Activated CD4-positive, alpha-beta T cell treated with anti-CD3 and anti-CD28 coated beads, Interleukin-2, amount 50 U/mL, for 4 hours (primary cell): ENCODE measurements at places on chromosomes 2 and 18.

DNA sequence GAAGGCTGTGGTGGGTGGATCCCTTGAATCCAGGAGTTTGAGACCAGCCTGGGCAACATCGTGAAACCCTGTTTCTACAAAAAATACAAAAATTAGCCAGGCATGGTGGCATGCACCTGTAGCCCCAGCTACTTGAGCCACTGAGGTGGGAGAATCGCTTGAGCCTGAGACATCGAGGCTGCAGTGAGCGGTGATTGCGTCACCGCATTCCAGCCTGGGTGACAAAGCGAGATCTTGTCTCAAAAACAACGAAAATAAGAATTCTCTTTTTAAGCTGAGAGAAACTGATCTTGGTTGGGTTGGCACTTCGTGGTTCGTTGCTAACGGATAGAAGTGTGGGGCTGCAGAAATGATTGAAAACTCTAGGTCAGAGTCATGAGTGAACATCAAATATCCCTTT lies 109.3 kb upstream of the CNGA3 start:
- no peak for DNase-seq

- no peak for DNase-seq
Measured at GRCh38 chr2:24313744-24314632, 46.3 kb downstream of the ITSN2 start.

DNA sequence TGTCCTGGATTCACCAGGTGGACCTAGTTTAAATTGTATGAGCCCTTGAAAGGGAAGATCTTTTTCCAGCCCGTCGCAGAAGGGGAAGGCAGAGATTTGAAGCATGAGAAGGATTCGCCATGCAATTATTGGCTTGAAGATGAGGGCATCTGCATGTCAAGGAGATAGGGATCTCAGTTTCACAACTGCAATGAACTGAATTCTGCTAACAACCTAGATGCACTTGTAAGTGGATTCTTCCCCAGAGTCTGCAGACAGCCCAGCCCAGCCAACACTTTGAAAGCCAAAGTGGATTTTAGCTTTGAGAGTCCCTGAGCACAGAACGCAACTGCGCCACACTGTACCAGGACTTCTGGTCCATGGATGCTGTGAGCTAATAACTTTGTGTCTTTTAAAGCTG lies 286.0 kb downstream of the TSN start:
- no peak for DNase-seq

DNA sequence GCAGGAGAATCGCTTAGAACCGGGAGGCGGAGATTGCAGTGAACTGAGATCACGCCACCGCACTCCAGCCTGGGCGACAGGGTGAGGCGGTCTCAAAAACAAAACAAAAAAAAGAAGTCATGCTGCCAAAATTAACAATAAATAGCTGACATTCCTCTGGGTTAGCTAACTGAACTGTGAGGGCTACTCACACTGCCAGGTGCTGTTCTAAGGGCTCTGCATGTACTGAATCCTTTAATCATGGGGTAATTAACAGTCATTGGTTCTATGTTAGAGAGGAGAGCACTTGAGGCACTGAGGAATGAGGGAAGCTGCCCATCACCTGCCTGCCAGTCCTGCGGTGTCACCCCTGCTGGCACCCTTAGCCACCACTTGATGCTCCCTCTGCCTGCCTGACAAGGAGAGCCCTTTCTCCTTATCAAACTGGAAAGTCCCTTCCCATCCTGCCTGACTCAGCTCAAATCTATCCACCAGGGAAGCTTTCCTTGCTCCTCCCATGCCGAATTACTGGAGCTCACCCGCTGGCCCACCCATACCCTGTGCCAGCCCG lies 73.0 kb upstream of the RIOK3 start:
- no peak for DNase-seq

DNA sequence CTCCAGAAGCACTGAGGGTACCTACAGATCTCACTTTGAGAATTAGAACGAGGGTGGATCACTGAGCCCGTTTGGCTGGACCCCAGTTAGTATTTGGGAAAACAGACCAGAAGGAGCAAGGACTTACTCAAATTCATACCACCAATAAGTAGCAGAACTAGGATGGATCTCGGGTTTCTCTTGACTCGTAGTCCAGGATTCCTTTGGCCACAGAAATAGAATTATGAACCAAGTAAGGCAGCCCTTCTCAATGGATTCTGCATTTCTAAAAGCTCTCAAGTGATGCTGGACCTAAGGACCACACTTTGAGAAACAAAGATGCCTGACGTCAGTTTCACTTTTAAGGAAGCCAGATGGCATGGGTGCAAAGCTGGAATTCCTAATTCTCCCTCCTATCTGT lies 153.0 kb downstream of the KLHL29 start:
- DNase-seq: no peak

DNA sequence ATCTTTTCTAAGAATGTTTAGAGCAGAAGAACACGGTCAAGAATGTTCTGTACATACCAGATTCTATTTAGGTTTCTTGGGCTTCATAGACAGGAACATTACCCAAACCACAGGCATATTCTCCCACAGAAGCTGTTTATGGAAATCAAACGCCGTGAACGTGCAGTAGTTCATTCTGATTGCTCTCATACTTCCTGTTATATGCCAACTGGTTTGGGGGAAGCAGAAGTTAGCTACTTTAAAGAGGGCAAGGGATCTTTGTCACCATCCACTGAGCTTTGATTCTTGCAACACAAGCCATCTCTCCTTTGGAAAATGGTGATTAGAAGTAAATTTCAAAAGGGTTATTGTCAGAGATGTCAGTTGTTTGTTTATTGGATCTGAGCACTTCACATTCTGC lies 182.2 kb upstream of the NRP2 start:
- no peak for DNase-seq

GRCh38 chr2:58081000-58081399 lies 34.4 kb downstream of the VRK2 start:
- no peak for DNase-seq

DNA sequence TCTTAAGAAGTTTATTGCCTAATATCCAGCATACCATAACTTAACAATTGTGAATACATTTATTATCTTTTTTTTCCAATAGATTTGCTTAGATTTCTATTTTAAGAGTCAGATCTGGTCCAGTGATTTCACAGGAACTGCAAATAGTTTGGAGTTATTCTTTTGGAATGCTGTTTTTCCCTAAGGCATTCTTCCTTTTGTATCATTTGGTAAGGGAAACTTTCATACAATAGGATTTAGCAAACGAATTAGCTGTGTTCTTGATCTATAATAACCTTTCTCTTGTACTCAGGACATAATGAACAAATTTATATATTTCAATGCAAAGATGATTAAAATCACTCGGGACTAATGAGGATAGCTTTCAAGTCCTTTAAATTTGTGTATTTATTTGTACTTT lies 201.6 kb downstream of the ERBB4 start:
- DNase-seq: no peak

- DNase-seq: no peak
Measured at GRCh38 chr2:175815537-175815936, 186.5 kb downstream of the LNPK start.

GRCh38 chr18:74128159-74128558 lies 19.5 kb downstream of the FBXO15 start:
- DNase-seq: no peak

GRCh38 chr2:131426727-131427126 lies 49.2 kb upstream of the TUBA3D start:
- DNase-seq: no peak

DNA sequence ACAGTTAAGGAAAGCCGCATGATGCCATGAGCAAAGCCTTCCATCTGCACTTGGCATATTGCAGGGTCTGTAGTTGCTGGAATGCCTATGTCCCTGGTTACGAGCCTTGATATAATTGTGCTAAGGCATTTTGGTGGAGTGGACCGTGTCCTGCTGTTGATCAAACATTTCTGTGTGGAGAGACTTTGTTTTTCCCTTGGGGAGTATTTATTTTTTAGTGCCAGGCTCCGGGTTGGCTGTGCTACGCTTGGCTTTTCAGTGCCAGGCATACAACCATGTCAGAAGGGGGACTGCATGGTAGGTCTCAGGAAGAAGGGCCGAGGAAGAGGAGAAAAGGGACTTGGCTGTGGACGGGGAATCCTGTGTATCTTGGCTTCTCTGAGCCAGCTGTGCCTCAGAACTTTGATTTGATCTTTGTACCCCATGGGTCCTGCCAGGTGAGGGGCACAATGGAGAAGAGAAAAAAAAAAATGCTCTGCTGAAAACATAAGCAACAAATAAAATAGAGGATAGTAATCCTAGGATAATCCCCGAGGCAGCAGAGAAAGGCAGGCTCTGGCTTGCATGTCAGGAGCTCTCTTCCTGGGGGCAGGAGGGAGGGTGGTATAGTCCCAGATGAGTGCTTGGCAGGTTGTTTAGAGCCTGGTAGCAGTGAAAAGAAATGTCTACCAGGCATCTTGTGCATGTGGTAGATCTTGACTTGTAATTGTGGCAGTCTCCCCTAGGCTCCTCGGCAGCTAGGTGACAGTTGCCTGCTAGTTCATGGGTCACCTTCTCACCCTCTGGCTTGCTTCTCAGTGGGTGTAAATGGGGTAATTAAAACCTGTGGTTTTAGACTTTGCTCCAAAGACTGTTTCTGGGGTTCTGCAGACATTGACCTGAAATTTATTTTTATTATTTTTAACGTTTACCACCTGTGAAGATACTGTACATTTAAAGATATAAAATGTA lies 233.0 kb downstream of the NEDD4L start:
- DNase-seq: no peak

DNA sequence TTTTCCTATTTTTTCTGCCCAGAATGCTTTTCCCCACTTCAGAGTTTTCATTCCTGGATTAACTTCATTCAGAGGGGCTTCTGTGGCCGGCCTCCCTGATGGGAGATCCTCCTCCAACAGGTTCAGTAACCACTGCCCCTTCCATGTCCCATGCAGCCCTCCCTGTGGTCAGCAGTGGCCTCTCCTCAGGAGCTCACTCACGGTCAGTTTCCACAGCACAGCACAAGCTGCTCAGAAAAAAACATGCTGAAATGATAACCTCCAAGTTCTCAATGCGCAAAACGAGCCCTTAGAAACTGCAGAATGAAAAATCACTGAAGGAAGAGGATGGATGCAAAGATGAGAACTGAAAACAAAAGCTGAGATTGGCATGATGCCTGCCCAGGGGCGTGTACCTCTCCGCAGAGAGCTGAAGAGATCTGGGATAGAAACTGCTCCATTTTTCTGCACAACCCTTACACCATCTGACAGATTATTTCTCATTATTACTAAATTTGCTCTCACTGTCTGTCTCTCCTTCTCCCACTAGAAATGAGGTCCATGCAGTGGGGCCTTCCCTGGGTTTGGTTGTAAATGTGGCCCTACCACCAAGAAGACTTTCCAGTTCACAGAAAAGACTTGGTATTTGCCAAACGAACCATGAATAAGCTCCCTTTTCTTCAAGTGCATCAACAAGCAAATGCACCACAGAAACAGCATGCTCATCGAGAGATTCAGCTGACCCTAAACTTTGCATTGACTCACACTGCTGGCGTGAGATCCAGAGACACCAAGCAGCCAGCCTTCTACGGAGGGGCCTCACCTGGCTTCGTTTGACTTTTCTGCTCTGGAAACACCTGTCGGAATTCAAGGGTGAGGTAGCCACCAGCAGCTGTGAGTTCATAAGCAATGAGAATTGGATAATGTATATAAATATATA lies 51.5 kb downstream of the TMEM18 start:
- DNase-seq: no peak

GRCh38 chr2:38498045-38498481 lies 104.7 kb downstream of the HNRNPLL start:
- DNase-seq: no peak

GRCh38 chr18:39494211-39494896 lies 1928.8 kb upstream of the CELF4 start:
- no peak for DNase-seq

- no peak for DNase-seq
Measured at GRCh38 chr2:113791697-113792590, 35.5 kb upstream of the SLC35F5 start.
